ENCODE measurements at places on chromosomes 7 and 10.

- DNase-seq: no peak
These were observed 183.0 kb downstream of the THSD7A start for GRCh38 chr7:11648980-11649379.

DNA sequence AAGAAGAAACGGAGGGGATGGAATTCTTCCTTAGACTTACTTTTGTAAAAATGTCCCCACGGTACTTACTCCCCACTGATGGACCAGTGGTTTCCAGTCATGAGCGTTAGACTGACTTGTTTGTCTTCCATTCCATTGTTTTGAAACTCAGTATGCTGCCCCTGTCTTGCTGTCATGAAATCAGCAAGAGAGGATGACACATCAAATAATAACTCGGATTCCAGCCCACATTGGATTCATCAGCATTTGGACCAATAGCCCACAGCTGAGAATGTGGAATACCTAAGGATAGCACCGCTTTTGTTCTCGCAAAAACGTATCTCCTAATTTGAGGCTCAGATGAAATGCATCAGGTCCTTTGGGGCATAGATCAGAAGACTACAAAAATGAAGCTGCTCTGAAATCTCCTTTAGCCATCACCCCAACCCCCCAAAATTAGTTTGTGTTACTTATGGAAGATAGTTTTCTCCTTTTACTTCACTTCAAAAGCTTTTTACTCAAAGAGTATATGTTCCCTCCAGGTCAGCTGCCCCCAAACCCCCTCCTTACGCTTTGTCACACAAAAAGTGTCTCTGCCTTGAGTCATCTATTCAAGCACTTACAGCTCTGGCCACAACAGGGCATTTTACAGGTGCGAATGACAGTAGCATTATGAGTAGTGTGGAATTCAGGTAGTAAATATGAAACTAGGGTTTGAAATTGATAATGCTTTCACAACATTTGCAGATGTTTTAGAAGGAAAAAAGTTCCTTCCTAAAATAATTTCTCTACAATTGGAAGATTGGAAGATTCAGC is 158.7 kb upstream of the LANCL2 start:
- DNase-seq: no peak

- DNase-seq: no peak
These were observed 40.5 kb upstream of the PPP2R2D start for GRCh38 chr10:131860311-131860710.

GRCh38 chr7:118052336-118052735 is 131.6 kb upstream of the LSM8 start:
- no peak for DNase-seq

DNA sequence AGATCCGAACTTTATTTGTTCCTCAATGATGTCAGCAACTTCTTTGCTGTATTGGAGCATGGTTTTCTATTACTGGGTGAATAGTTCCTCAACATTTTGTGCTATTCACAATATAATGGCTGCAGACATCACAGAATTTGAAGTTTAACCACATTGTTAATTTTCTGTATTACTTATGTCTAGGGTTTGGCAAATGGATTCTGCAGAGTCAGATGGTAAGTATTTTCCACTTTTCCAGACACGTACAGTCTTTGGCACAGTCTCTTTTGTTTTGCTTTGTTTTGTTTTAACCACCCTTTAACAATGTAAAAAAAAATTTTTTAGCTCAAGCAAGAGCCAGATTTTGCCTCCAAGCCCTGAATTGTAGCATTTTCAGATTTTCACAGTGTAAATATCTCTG is 36.8 kb upstream of the FOXK1 start:
- peak; percentile 51 for DNase-seq

DNA sequence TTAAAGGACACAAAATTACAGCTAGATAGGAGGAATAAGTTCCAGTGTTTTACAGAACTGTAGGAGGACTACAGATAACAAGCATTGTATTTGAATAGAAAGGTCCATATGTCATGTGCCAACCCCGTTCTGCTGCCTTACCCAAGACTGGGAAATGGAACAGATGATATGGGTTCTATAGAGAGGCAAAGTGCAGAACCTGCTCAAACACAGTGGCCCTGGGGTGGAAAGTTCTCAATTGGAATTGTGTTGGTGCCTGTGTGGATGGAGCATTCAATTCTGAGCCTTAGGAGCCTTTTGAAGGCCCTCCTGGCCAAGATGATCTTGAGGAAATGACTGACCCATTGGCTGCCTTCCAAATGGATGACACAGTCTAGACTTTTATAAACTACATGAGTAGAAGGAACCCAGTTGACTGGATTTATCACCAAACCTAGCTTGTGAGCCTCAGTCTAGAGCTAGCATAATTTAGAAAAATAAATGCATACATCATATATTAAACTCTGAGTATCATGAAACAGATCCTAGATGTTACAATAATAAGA is 4.1 kb upstream of the PRSS1 start:
- DNase-seq: no peak

DNA sequence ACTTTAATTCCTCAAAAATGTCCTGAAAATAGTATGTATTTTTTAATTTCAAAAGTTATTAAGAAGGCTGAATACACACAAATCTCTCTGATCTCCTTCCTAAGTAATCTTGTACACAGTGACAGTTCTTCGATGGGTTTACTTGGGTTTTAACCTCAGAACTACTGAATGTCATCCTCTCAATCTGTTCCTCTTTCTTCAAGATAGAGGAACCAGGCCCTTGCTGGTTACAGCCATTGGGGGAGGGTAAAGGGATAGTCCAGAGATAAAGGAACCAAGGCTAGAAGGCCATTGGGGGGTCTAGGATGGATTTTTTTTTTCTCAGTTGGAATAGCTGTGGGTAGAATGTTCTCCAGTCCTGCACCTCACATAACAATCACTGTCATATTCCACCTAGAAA is 224.9 kb downstream of the SKIDA1 start:
- no peak for DNase-seq

GRCh38 chr10:35421553-35422178 is 85.4 kb downstream of the CCNY start:
- peak; percentile 94 for DNase-seq

DNA sequence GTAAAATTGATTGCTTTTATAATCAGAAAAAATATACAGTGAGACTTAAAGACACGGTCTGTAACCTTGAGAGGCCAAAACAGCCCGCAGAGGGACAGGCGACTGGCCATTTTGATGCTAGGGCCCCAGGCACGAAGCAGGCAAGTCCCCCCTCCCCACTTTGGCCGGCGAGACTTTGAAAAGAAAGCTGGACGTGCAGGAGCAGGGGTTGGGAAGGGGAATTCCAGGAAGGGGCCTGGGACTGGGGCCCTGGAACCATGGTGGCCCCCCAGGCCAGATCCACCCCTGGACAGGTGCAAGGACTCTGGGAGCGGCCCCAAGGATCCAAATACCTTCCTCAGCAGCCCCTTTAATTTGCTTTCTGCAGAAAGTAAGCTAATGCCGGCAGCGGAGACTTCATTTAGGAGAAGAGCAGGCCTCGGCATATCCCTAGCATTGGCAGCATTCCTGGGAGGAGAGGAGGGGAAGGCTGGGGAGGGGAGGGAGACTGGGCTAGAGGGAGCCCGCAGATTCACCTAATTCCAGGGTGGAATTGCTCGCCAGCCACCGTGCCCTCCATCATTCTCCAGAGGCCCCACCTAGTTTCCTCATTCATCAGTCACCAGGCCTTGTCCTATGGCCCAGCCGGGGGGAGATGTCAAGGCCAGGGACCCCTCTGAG is 24.9 kb upstream of the TNRC18 start:
- no peak for DNase-seq

- DNase-seq: no peak
These were observed 501.5 kb upstream of the GALNT17 start for GRCh38 chr7:70630440-70630817.

GRCh38 chr10:42488416-42488815 is 150.0 kb downstream of the ZNF33B start:
- DNase-seq: peak; percentile 50

- DNase-seq: peak; percentile 68
These were observed 650 bp upstream of the TM9SF3 start for GRCh38 chr10:96587264-96588059.

DNA sequence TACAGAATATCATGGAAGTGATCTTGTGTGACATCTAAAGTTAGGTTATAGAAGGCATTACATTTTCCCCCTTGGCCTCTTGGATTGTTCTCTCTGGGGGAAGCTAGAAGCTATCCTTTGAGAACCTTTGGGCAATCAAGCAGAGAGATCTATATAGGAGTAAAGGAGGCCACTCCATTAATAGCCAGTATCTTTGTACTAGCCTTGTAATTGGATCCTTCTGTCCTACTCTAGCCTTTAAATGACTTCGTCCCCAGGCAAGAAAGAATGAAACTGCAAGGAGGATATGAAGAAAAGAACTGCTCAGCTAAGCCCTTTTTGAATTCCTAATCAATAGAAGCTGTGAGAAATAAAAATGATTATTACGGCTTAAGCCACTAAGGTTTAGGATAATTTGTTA is 230.9 kb downstream of the AGMO start:
- no peak for DNase-seq

GRCh38 chr7:29647020-29647654 is 83.5 kb downstream of the PRR15 start:
- no peak for DNase-seq

GRCh38 chr10:129495698-129496097 is 28.7 kb downstream of the MGMT start:
- no peak for DNase-seq

- DNase-seq: peak; percentile 33
These were observed 103.9 kb downstream of the PLCE1 start for GRCh38 chr10:94097656-94098055.

- no peak for DNase-seq
These were observed 113.1 kb upstream of the GDF10 start for GRCh38 chr10:47186941-47187340.

DNA sequence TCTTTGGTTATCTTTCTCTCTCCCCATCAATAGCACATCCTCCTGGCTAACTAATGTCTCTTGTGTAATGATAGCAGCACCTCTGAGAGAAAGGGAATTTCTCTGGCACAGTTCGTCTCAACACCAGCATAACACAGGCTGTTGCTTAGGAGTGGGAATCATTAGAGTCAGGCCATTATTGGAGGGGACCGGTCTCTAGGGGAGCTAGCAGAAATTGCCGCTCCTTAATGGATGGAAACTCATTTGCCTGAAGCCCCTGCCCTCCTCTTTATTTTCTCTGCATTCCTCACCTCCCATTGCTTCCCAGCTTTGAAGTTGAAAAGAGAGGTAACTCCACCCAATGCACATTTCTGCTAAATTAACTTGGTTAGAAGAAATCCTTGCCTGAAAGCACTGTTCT is 11.9 kb downstream of the LRRC4 start:
- DNase-seq: no peak

GRCh38 chr7:141519623-141520022 is 31.6 kb upstream of the AGK start:
- DNase-seq: no peak

DNA sequence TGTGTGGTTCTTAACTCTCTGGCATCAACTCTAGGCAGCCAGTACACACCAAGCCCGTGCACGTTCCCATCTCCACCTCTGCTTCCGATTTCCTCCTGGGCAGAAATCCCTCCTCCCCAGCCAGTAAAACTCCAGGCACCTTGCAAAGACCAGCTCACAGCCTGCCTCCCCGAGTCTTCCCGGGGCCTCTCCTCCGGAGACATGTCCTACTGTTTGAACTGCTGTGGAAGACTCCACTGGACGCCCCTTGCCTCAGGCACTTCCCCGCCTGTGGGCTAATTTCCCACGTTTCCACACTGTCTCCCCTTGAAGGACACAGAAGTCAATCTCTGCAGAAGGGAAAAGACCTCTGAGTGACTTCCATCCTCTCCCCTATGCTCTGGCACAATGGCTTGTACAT is 210.7 kb upstream of the FRMD4A start:
- DNase-seq: no peak

DNA sequence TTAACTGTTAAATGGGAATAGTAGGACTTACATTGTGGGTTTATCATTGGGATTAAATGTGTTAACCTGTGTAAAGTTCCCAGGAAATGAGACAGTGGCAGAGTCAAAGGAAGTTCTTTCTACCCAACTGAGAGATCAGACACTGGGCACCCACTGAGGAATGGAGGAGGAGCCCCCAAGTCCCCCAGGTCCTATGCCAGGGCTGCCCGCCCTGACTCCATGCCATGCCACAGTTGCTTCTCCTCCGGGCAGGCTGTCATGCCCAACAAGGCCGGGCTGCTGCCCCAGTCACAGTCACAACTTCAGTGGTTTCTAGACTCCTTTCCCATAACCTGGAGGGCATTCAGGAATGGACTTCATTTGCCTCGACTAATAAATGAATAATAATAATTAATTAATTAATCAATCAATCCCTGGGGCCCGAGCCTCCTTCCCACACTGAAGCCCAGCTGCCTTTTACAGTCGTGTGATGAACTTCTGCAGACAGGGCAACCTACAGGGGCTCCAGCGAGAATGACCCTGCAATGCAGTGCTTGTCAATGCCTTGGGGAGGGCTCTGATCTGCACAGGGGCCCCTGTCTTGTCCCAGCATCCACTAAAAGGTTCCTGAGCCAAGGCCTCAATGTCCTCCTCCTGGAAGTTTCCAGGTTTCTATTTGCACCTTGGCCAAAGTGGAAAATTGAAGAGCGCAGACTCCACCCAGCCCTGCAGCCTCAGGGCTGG is 32.4 kb downstream of the DRGX start:
- DNase-seq: no peak

Data from AG08395 (cell line).